Endothelial cell (in vitro differentiated cells): ENCODE measurements at places on chromosomes 2 and 18. TPM values are rescaled to one million over a fixed set of nuclear protein-coding genes. Genes with fewer than 3 reads are reported as not detected.

- DNase-seq, result no peak
Observed at GRCh38 chr2:157902692-157903091, 26.6 kb upstream of the ACVR1 start.

- DNase-seq, result no peak
Observed at GRCh38 chr2:203646961-203647360, 59.5 kb upstream of the CD28 start.

The ANKRD29 gene
- total RNA-seq, result not detected

DNA sequence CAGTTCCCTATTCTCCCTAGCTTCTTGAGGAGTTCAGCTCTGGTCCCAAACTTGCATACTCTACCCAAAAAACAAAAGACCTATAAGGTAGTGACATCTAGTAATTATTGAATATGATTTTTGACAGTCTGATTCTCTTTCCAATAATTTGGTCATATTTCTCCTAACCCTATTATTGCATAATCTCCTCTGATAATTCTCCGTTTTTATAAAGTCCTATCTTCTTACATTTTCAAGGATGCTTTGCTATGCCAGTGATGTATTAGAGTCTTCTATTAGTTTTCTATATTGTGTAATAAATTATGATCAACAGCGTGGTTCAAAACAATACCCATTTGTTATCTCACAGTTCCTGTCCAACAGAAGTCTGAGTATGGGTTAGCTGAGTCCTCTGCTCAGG, 426.3 kb downstream of the BCL11A start:
- DNase-seq, result no peak

DNA sequence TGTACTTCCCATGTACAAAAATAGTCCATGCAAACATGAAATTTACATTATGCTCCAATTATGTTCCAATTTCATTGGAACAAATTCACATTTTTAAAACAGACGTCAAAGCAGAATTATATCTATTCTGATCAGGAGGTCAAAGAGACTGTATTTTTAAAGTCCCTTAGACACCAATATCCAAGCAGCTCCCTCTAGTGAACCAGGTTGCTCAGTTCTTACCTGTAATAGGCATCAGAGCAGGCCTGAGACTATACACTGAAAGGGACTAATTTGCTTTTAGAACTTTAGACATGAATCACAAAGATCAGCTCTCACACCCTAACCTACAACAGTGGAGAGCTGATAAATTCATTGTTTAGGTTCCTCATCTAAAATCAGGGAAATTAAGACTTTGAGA, 273.9 kb downstream of the MBD2 start:
- DNase-seq, result no peak

GRCh38 chr2:12897181-12897580, 180.4 kb downstream of the TRIB2 start:
- DNase-seq, result no peak

The KCNK3 gene
- total RNA-seq, result not detected

DNA sequence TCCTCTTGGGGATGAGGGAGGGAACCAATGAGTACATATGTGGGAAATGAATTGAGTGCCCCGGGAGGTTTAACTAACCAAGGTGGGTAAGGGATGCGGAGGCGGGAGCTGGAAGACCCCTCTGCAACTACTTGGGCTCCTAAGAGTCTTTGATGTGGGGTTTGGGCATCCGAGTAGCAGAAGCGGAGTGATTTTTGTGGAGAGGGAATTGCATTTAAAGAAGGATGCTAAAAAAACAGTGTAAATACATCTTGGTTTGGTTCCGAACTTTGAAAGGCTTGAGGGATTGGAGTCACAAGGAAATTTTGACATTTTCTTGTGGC, 215.7 kb downstream of the MCFD2 start:
- no peak for DNase-seq

DNA sequence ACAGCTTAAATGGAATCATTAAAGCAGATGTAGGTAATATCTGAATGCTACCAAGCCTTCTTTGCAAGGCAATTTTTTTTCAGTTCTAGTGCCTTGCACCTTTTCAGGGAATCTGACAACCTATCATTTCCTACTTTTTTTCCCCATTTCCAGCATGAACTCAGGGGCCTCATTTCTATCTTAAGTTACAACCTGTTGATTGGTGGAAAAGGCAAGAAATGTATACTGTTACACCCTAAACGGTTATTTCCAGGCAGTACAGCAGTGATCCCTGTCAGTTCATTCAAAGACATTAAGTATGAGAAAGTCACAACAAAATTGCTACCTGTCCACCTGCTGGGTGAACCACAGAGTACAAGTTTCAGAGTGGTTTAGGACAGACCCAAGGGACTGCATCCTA, 171.2 kb upstream of the PIK3C3 start:
- no peak for DNase-seq

The CHRND gene
- total RNA-seq, result not detected

DNA sequence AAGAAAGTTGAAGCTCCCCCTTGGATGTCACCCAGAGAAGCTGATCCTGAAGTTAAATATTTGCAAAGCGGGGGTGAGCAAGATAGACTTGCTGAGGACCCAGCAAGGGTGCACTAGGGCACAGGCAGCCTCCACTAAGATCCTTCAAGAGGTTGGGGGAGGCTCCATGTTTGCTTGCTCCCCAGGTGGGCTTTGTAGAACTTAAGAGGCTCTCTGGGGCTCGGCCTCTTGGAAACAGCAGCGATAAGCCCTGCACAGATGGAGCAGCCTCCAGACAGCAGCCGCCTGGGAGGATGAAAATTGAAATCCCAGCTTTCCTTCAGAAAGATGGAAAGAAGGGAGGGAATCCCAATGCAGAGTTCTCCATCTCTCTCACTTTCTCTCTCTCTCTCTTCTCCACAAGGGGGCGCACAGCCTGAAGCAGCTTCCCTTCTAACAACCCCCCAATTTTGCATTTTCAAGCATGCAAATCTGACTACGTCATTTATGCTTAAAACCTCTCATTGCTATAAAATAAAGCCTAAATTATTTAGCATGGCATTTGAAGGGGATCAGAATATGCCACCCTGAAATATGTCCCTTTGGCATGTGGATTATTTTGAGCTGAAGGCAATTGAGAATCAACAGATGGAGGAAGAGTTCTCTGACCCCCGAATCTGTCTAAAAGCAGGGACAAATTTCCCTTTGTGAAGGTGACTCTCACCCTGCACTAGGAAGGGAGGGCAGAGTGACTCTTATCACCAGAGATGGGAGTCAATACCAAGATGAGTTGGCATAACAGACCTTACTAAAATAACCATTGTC, 185.7 kb upstream of the KLHL29 start:
- DNase-seq, result no peak

GRCh38 chr18:31103423-31103822, 1.2 kb upstream of the DSC2 start:
- DNase-seq, result no peak

The VSNL1 gene
- 19.6 TPM for total RNA-seq
